ENCODE measurements at places on chromosomes 4 and X.

DNA sequence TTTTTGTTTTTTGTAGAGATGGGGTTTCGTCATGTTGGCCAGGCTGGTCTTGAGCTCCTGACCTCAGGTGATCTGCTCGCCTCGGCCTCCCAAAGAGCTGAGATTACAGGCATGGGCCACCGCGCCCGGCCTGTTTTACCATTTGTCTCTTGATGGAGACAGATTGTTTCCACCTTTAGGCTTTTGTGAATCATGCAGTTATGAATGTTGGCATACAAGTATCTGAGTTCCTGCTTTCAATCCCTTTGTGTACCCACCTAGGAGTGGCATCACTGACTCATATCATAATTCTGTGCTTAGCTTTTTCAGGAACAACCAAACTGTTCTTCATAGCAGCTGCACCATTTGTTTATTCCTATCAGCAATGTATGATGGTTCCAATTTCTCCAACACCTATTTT lies 20.2 kb upstream of the MGST2 start:
- no peak for DNase-seq

DNA sequence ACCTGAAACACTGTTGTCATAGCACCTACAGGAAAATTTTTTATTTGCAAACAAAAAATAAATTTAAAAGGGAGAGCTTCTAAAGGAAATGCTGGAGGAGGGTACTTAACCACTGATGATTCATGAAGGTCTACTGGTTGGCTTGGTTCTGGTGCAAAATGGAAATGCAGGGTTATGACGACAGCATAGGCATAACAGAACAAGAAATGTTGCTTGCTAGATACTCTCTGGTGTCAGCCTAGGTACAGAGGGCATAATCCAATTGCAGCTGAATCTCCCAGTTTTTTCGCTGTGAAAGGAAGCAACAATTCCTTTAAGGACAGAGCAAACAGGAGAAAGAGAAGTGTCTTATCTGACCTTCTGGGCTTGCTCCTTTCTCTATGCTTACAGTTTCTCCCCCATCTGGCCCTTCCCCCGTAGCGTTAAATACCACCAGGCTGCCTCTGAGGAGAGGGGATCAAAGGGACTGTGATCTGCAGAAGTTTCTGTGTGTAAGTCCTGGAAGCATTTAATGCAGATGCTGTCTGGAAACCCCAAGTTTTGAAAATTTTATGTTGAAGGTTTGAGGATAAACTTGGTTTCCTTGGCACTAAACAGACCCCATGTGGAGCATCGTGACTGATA lies 23.7 kb upstream of the CASK start:
- DNase-seq = no peak

- no peak for DNase-seq
These were observed 10.3 kb downstream of the SPATA4 start for GRCh38 chr4:176185051-176185450.

GRCh38 chr4:163164591-163164990 lies 2.1 kb downstream of the NAF1 start:
- no peak for DNase-seq

DNA sequence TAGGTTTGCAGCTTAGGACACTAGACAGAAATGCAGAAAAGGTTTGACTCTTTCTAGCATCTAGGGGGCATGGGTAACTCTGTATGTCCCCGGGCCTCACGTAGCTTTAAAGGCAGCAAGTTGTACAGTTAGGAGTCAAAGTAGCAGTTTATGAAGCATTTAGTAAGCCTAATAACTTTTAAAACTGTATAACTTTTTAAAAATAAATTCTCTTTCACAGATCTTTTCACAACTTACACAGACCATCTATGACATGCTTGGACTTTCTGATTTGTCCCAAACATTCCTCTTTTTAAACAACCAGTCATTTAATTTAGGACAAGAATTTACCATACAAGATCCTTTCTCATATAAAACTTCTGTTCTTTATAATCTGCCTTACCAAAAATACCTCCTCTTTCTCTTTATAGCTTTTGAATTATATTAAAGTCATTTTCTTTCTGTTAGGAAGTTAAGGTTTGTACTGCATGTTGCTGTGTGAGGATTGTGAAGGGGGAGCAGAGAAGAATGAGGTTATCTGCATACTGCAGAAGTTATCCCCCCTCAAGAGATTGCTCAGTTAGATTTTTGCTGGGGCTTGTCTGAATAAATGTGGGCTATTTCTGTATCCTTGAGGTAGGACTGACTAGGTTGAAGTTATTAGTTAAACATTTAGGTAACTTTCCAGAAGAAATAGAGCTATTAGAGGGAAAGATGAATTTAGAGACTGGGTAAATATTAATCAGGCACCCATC lies 94.3 kb downstream of the CPE start:
- no peak for DNase-seq

DNA sequence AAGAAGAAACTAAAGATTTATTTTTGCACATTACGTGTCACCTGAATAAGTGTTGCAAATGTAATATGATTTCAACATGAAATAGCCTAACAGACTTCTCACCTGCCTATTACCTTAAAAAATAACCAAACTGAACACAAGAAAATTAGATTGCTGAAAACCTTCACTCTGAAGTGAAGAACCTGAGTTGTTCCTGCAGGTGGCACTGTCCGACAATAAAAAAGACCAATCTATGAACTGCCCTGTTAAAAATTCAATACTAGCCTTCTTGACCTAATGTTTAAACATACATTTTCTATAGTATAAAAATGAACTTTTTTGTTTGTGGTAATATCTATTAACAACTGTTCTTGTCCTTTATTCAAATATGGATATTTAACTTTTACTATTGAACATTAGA lies 69.2 kb upstream of the PNPLA4 start:
- DNase-seq = no peak

DNA sequence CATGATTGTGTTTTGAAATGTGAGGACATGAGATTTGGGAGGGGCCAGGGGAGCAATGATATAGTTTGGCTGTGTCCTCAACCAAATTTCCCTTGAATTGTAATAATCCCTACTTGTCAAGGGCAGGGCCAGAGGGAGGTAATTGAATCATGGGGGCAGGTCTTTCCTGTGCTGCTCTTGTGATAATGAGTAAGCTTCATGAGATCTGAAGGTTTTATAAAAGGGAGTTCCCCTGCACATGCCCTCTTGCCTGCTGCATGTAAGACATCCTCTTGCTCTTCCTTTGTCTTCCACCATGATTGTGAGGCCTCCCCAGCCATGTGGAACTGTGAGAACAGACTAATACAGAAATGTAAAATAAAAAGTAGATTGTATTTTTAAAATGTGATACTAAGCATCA lies 1294.9 kb downstream of the ADGRL3 start:
- DNase-seq = no peak

DNA sequence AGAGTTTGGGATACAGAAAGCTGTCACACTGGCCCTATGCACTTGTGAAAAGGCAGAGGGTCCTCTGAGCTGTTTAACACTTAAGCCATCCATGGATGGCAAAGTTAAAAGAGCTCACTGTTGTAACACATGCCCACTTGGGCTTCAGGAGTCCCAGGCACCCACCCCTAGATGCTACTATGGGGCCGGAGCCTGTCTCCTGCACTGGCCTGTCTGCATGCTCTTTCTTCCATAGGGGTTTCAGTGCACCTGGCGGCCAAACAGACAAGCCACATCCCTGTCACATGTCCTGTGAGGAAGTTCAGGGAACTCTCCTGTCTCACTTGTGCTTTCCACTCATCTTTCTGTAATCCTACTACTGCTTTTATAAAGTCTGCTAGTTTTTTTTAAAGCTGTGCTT lies 2586.0 kb downstream of the PCDH7 start:
- no peak for DNase-seq

GRCh38 chrX:56343664-56344063 lies 111.5 kb downstream of the KLF8 start:
- DNase-seq = no peak

DNA sequence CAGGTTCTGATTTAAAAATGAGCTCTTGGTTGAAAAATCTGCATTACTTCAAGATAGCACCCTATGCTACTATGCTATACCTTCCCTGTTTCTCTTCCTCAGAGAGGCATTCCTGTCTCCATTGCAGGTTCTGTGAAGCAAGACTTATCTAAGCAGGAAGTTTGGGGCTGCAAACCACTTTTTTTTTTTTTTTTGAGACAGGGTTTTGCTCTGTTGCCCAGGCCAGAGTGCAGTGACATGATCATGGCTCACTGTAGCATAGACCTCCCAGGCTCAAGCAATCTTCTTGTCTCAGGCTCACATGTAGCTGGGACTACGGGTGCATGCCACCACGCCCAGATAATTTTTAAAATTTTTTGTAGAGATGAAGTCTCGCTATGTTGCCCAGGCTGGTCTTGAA lies 4.0 kb upstream of the CCNG2 start:
- DNase-seq = no peak

- DNase-seq = no peak
These were observed 51.6 kb upstream of the IL2 start for GRCh38 chr4:122508083-122508482.

- DNase-seq = no peak
These were observed 339.8 kb upstream of the GATB start for GRCh38 chr4:152100379-152101201.

- DNase-seq = no peak
These were observed 6.0 kb upstream of the TBC1D9 start for GRCh38 chr4:140762202-140762601.

DNA sequence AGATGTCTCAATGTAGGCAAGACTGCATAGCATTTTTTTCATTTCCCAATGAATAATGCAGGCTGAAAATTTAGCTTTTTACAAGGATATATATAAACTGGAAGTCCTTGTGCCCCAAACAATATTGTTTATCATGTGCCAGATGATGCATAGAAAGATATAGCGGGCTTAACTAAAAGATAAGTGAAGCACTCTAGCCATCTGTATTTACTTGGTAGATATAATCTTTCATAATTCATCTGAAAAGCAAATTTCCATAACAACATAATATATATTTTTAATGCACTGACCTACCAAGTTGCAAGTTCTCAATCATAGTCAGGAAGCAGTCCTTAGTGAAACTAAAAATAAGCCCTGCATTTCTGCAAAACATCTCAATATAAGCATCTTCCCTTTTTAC lies 653.3 kb downstream of the NLGN4X start:
- DNase-seq = no peak

DNA sequence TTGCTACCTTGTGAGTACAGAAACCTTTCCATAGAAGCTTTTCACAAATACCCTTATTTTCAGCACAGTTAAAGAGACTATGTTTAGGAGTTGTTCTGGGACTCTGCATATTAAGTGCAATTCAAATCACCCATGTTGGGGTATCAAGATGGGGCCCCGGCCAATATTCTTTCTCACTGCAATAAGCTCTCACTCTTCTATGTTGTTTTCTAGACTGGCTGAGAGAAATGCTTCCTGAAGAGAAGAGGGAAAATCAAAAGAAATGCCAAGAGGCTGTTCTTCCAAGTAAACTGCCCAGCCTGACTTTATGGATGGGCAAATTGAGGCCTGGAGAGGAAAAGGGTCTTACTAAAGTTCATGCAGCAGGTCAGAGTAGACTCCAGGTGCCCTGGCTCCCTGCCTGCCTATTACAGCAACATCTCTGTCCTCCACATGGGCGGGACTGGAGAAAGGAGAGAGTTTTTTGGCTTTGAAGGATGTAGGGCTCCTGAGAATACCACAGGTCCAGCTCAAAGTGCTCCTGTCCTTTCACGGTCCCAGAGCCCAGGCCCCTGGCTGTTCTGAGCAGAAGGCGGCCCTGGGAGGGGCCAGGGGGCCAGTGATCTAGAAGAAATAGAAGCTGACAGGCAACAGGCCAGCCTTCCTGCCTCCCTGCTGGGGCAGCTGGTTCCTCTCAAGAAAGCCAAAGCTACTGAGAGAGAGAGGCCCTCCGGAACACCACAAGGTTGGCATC lies 745 bp upstream of the IQSEC2 start:
- DNase-seq = no peak

- no peak for DNase-seq
These were observed 138.8 kb upstream of the BANK1 start for GRCh38 chr4:101651778-101652177.

GRCh38 chrX:153342762-153343558 lies 9.0 kb downstream of the ZNF275 start:
- DNase-seq = no peak

DNA sequence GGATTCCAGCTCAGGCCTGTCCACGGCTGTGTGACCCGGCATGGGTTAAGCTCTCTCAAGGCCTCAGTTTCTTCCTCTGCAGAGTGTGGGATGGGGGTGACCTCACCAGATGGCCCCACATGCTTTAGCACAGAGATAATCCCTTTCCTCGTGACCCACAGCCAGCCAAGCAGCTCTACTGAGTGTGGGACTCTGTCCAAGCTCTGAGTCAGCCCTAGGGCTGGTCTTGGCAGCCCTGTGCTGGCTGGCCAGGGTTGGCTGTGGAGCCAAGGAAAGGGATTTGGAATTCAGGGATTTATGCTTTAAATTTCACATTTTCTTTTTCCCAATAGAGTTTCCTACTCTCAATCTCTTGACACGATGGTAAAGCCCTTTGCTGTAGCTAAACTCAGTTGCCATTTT lies 19.7 kb upstream of the SPON2 start:
- no peak for DNase-seq

All from stimulated activated naive B cell treated with anti-CD40 and anti-IgM and Interleukin-4, amounts not matched to agents 10 μg/mL and 1 μg/mL and 100 μg/mL, for 72 hours (primary cell).